ENCODE measurements at places on chromosomes 5 and 9. TPM values are rescaled to one million over a fixed set of nuclear protein-coding genes. Genes with fewer than 3 reads are reported as not detected.

CDKN2B gene
- total RNA-seq = 21.8 TPM

CYSRT1 gene
- total RNA-seq = 0.17 TPM

ANKRD33B gene
- 7.4 TPM for total RNA-seq

SLCO6A1 gene
- total RNA-seq = not detected

BBLN gene
- total RNA-seq = 261 TPM

IL4 gene
- not detected for total RNA-seq

DBH gene
- total RNA-seq = not detected

CYLC2 gene
- not detected for total RNA-seq

Measured in pericardium fibroblast (primary cell).